ENCODE measurements at places on chromosomes 6 and 20. TPM values are rescaled to one million over a fixed set of nuclear protein-coding genes. Genes with fewer than 3 reads are reported as not detected.

DNA sequence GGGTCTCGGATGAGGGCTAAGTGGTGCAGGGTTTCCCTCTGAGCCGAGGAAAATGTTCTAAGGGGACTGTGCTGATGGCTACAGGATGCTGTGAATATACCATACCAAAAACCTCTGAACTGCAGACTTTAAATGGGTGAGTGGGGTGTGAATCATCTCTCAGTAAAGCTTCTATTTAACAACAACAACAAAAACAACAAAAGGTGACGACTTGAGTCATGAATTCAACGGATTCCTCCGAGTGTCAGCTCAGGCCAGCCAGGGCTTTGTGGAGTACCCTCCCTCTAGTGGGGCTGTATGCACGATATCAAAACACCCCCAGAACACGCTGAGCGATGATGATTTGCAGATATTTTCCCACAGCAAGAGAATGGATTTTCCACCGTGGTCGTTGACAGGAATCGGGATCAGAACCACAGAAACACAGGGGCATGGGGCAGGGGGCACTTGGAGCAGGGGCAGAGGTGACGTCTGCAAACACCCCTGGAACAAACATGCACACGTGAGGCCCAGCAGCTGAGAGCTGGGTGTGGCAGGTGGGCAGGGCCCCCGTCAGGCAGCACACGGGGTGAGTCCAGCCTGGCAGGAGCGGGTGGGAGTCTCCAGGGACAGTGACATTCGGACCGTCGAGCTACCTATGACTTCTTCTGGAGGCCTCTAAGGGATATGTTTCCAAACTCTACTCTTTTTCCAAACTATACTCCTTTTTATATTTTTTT, 38.6 kb downstream of the SLC2A4RG start:
- DNase-seq = no peak

GRCh38 chr6:74658391-74658790, 547.5 kb downstream of the COL12A1 start:
- no peak for DNase-seq

DNA sequence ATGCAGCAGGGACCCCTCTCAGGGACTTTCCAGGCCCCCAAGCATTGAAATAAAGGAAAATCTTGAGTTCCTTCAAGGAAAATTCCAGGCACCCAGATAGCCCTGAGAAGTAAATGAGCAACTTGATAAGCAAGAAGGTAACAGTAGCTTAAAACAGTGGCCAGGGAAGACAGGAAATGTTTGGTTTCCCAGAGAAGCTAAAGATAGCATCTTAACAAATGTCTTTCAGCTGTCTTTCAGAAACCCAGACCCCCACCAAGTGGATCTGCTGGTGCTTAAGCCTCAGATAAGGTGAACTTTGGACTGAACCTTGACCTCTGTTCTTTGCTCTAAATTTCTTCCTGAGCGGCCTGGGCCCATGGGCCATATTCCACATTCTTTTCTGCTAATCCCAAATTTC, 117.8 kb upstream of the CST7 start:
- no peak for DNase-seq

- no peak for DNase-seq
Observed at GRCh38 chr6:166305562-166306117, 2.6 kb downstream of the PRR18 start.

UST gene
- 3.4 TPM for total RNA-seq

SRSF6 gene
- total RNA-seq = 56.5 TPM

RIPOR2 gene
- total RNA-seq = 3.6 TPM

GRCh38 chr20:19929012-19929360, 88.2 kb upstream of the NAA20 start:
- DNase-seq = no peak

GRCh38 chr6:151172751-151173150, 67.0 kb upstream of the AKAP12 start:
- DNase-seq = no peak

DNA sequence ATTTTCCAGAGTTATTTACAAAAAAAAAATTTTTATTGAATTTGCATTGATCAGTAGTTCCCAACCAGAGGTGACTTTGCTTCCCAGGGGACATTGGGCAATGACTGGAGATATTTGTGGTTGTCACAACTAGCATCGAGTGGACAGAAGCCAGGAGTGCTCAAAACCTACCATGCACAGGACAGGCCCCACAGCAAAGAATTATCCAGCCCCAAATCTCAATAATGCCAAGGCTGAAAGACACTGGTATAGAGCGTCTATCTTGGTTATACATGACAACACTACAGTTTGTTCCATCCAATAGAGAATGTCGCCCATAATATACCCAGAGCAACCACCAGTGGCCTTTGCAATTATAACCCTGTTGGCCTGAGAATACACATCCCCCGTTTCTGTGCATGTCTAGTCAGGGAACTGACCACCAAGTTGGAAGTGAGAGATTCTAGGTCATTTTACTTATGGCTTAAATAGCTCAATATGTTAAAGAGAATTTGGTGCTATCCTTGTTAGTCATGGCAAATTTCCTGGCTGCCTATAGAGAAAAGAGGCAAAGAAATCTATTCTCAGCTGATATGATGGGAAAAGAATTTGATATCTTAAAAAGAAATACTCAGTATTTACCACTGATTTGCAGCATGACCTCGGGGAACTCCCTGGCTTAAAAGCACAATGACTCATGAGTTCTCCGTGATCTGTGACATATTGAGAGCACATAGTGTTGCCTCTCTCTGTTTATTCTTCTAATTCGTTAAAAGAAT, 76.0 kb upstream of the ADTRP start:
- no peak for DNase-seq

DNA sequence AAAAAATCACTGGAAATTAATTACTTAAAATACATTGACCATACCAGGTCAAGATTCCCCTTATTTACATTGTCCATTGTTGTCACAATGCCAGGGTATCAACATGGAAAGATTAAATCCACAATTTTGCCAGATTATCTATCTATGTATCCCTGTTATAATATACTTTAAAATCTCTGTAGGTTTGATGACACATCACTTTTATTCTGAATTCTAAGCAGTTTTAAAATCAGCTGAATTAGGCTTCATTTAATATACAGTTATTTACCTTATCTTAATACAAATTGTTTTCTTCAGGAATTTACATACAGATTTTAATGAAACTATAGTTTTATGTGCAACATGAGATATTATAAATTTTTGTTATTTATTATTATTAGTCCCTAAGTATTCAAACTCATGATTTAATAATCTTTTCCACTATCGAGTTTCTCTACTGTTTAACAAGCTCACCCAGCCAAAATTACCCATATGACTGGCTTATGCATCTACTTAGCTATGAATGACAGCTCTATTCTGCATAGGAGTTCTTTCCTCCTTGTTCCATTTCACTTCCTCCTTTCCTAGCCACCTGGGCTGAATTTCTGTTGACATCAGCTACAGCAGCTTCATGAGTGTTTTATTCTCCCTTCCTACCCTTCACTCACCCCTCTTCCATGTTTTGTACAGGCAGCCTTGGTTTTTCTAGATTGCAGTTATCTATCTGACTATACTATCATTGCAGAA, 654.2 kb upstream of the MAP3K7 start:
- DNase-seq = no peak

DNA sequence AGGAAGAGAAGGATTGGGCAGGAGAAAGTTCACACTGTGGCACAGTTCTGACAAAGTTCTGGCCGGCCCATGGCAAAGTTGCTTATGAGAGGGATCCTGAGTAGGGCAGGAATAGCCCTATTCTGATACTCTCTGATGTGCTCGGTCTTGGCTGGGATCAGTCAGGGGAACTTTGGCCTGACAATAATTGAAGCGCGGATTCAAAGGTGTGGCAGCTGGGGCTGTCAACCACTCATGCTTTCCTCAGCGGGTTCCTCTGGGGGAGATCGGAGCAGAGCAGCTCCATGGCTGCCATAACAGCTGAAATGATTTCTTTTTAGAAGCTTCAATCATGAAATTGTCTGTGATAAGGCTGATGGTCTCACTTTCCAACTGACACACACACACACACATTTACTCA, 714.1 kb downstream of the DHX35 start:
- DNase-seq = no peak

TMC2 gene
- total RNA-seq = 0.10 TPM

GRCh38 chr6:77403424-77403823, 59.9 kb downstream of the HTR1B start:
- DNase-seq = no peak
